ENCODE measurements at places on chromosomes 2 and 18.

DNA sequence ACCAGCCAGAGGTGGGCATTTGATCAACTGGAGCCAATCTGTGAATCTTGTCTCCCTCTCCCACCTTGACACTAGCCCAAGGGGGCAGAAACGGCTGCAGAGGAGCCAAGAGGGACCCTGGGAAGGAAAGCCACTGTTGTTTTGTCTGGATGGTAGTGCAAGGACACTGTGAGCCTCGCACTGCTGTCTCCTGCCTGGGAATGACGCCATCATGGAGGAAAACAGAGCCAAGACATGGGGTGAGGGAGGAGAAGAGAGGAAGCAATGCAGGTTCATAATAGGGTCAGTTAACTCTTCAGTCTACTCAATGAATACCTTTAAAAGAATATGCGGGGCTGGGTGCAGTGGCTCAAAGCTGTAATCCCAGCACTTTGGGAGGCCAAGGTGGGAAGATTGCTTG, 231.1 kb upstream of the AGAP1 start:
- no peak for DNase-seq

GRCh38 chr2:127479219-127479825, 47.0 kb downstream of the IWS1 start:
- DNase-seq: peak; percentile 72

DNA sequence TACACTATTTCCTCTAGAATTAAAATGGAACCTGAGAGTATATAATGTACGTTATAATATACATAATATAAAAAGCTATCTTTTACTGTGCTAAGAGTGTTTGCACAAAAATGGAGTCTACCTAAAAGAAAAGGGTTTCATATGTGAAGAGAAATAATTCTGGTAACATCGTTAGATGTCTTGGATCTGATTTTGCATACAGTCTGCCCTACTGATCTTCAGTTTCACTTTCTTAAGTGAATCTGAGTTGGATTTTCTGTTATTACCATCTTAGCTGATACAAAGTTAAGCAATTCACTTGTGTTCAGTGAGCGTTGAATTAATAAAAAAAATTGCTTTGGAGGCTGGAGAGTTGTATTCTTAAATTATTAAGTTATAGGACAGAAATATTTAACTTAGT, 502.1 kb upstream of the TMEFF2 start:
- no peak for DNase-seq

- DNase-seq: no peak
These were observed 21.7 kb upstream of the BAZ2B start for GRCh38 chr2:159637988-159638501.

- DNase-seq: peak; percentile 86
These were observed 6.6 kb downstream of the D2HGDH start for GRCh38 chr2:241741016-241741415.

- no peak for DNase-seq
These were observed 269.9 kb downstream of the TTC32 start for GRCh38 chr2:19631871-19632270.

DNA sequence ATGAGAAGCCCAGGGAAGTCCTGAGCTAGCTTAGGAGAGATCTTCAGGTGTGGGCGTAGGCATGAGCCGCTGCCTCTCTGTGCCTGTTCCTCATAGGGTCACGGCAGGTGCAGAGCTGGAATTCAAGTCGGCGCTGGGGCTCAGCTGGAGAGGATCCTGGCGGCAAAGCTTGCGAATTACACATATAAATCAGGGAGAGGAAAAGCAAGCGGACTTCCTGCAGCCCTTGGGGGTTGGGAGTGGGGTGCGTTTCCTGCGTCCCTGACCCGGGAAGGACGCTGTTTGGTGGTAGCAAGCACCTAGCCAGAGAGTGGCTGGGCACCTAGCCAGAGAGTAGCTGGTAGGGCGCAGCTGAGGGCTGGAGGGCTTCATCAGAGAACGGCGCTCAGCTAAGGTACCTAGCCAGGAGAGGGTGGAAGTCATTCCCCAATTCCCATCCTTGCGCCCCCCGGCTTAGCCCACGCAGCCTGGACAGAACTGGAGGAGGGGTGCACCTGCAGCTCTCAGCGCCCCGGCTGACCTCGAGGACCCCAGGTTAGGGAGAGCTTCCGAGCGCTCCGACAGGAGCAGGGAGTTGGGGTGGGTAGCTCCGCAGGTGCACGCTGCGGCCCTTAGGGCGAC, 459 bp upstream of the EFR3B start:
- peak; percentile 16 for DNase-seq

- DNase-seq: no peak
These were observed 35.9 kb upstream of the NARS1 start for GRCh38 chr18:57657542-57657941.

DNA sequence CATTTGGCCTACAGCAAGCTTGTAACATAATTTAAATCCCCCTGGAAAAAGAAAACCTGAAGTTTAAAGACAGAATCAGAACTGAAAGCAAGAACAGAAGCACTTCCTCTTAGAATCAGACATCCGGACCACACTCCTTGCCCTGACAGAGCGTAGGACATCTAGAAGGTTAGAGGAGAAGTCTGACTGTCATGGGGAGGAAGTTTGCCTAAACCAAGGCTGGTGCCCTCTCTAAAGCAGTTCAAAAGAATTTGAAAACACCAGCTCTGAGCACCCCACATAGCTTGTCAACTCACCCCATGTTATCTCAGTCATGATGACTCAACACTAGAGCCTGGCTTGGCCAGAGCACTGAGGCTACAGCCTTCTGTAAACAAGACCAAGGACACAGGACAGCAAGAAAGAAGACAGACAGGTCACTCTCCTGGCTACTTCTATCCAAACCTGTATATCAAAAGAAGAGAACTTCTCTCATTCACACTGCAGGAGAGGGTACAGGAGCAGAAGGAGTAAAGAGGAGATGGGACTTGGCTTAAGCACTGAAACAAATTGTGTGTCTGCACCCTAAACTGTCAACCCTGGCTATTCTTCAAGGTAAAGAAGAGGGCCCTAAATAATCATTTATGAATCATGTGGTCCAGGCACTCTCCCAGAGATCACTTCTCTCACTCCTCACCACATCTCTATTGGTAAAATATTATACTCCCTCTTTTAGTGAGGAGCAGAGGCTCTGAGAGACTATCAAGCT, 198.6 kb downstream of the MEMO1 start:
- DNase-seq: peak; percentile 66

Data from hematopoietic multipotent progenitor cell treated with erythropoietin and hydrocortisone succinate and interleukin-3 and kit ligand, for 8 days (in vitro differentiated cells).